Kidney capillary endothelial cell (primary cell): ENCODE measurements at places on chromosomes 16 and 17.

GRCh38 chr17:82065638-82066303 lies at the start of gene DUS1L:
TSS of gene DUS1L (minus strand) at chr17:82065804. CDS start at chr17:82065059, 745 bp downstream.
- peak; percentile 31 for DNase-seq

GRCh38 chr16:4097826-4098240 lies 18.4 kb downstream of the ADCY9 start:
- DNase-seq = no peak

DNA sequence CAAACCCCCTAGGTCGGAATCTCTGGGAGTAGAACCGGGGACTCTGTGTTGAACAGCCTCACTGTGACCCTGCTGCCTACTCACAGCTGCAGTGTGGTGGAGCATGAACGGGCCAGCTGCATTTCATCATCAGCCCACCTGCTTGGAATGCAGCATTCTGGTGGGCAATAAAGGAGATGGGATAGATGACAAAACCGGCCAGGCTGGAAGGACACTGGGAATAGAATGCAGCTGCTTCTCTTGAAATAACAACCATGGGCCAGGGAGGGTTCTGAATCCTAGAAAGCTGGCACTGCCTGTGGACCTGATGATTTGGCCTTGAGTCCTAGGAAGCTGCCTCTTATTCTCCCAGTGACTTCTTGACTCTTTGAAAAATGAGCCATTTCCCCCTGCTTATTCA lies 23.5 kb downstream of the CFAP97D1 start:
- DNase-seq = no peak

DNA sequence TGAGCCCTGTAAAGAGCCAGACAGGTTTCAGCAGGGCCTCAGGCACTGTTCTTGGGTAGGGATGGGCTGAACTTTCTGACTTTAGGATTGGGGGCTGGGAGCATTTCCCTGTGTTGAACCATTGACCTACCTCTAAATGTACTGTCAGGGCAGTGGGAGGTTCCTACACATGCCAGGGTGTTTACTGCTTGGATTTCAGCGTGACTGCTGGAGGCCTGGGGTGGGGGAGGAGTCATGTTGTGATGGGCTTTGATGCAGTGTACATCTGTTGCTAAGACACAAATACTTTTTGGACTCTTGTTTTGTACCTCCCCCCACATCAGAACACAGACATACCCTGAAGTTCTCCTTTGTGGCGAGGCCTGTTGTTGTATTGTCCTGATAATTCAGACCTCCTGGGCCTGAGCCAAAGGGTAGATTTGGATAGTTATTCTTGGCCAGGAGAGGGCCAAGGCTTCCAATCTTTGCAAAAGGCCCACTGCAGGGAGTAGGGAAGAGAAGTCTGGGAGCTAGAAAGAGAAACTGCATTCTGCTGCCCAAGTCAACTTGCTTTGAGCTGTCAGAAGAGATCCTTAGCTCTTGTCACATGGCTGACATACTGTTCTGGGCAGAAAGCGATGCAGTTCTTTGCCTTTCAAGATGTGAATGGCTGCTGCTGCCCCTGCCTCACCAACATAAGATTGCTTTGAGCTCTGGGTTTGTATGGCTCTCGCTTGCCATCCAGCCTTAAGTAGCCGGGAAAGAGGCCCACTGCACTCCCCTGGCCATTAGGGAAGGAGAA lies 3.7 kb downstream of the NFE2L1 start:
- no peak for DNase-seq

- DNase-seq = no peak
Observed at GRCh38 chr17:79911430-79912399, 72.5 kb upstream of the CBX4 start.

- DNase-seq = peak; percentile 41
Observed at GRCh38 chr17:32503251-32504165, 16.7 kb downstream of the CDK5R1 start.

GRCh38 chr17:31492206-31492605 lies 100.7 kb downstream of the RAB11FIP4 start:
- DNase-seq = no peak

- DNase-seq = no peak
Observed at GRCh38 chr16:68715471-68715870, 21.6 kb upstream of the CDH1 start.

- DNase-seq = no peak
Observed at GRCh38 chr17:57665696-57666095, 79.4 kb downstream of the CCDC182 start.

DNA sequence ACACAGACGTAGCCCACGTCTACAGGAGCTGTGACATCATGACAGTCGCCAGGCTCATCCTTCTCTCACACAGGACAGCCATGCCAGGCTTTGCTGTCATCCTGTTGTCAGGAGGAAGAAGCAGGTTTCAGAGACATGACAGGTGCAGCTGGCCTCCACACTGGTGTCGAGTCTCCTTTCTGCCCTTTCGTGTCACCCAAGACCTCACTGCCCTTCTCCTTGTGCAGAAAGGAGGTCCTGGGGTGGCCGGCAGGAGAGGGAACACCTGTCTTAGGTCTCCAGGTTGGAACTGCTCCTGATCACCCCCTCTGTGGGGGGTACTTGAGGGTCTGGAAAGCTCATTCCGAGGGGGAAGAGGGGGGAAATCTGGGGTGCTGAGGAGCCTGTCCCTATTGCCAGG lies 41.6 kb upstream of the IRF8 start:
- no peak for DNase-seq

- peak; percentile 19 for DNase-seq
Observed at GRCh38 chr17:4938688-4939545, 929 bp downstream of the SLC25A11 start.

GRCh38 chr16:75647112-75647491 lies 363 bp downstream of the KARS1 start:
- no peak for DNase-seq

DNA sequence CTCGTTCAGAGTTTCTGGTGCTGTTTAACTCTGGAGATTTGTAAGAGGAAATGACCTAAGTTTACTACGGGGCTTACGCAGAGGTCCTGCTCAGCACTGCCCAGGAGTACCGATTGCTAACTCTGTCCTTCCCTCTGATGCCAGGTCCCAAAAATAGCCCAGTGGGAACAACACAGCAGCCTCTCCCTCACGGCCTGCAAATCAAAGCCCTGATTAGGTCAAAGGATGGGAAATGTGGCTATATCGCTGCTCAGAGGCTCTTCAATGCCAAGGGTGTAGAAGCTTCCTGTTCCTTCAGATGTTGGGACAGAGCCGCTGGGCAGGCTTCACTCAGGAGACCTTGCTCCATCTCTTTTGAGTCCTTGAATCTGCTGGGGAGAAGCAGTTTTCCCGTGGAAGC lies 174.2 kb upstream of the KCNJ16 start:
- peak; percentile 39 for DNase-seq

DNA sequence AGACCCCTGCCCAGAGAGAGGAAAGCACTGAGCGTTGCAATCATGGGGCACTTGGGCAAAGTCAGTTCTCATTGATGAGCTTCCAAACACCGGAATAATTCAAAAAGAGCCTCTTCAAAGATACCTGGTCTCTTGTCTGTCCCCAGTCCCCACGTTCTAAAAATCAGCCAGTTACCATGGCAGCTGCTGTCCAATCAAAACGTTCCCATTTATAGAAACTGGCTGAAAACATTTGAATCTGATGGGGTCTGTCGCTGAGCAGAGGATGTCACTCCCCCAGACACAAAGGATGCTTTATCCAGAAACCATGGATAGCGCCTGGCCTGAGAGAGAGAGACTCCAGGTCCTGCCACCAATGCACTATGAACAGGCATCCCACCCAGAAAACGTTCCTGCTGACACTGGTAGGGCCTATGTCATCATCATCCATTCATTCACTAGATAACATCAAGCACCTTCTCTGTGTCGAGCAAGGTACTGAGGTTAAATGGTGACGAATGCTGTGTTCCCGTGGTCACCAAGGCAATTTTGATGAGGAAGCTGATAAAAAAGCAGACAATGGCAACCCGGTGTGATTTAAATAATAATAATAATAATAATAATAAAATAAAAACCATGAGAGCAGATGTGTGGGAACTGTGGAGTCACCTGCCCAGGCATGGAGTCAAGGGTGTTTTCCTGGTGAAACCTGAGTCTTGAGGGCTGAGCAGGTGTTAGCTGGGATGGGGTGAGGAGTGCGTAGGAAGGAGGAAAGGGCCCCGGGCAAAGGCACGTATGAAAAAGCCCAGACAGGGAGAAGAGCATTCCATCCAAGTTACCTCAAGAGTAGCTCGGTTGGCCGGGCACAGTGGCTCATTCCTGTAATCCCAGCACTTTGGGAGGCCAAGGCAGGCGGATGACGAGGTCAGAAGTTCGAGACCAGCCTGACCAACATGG lies 19.0 kb upstream of the CALB2 start:
- no peak for DNase-seq

DNA sequence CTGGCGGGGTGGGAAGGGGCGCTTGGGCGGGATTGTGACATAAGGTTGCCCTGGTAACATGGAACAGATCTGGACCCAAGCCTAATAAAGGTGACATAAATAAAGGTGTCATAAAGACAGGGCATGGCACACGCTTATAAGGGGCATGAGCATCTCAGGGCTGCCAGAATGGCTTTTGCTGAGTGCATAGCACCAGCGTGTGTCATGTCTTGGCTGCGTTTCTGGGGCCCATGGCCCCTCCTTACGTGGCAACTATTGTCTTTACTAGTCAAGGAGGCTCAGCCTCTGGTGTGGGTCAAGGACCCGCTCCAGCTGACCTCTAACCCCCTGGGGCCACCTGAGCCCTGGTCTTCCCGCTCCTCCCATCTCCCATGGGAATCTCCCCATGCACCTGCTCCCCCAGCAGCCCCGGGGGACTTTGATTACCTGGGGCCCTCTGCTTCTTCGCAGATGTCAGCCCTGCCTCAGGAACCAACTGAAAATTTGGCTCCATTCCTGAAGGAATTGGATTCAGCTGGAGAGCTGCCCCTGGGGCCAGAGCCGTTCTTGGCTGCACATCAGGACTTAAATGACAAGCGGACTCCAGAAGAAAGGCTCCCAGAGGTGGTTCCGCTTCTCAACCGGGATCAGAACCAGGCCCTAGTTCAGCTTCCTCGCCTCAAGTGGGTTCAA lies 13.9 kb downstream of the LRRC37B start:
- no peak for DNase-seq

GRCh38 chr17:55037828-55038227 lies 69.3 kb downstream of the STXBP4 start:
- DNase-seq = no peak

GRCh38 chr17:77556383-77557061 lies 402.0 kb upstream of the TNRC6C start:
- DNase-seq = no peak

- DNase-seq = peak; percentile 80
Observed at GRCh38 chr16:67968400-67969253, at the start of gene SLC12A4. TSS of gene SLC12A4 (minus strand) at chr16:67968637. CDS start at chr16:67968553, 84 bp downstream.

- DNase-seq = no peak
Observed at GRCh38 chr17:70158591-70158990, 10.7 kb upstream of the KCNJ2 start.

DNA sequence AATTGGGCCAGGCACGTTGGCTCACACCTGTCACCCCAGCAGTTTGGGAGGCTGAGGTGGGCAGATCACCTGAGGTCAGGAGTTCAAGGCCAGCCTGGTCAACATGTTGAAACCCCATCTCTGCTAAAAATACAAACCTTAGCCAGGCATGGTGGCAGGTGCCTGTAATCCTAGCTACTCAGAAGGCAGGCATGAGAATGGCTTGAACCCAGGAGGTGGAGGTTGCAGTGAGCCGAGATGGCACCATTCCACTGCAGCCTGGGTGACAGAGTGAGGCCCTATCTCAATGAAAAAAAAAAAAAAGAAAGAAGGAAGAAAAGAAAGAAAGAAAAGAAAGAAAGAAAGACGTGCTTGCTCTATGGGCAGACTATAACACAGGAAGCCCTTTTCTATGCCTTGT lies 84.4 kb downstream of the FOXL1 start:
- DNase-seq = no peak

DNA sequence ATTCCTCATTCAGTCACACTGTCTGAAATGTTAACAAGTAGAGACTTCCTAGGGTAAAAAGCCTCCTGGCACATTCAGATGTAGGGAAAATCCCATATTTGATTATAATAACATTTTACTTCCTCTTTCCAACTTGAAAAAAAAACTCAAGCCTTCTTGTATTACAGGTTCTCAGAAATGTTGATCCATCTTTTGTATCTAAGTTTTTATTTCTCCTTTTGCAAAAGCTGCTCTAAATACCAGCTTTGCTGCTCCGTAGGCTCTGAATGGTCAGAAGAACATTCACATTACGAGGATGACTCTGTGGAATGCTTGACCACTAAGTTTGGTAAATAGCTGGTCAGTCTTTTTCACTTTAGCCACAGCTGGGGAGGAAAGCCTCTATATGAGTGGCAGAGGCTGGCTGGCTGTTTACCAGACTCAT lies 13.2 kb upstream of the HEATR6 start:
- DNase-seq = no peak

DNA sequence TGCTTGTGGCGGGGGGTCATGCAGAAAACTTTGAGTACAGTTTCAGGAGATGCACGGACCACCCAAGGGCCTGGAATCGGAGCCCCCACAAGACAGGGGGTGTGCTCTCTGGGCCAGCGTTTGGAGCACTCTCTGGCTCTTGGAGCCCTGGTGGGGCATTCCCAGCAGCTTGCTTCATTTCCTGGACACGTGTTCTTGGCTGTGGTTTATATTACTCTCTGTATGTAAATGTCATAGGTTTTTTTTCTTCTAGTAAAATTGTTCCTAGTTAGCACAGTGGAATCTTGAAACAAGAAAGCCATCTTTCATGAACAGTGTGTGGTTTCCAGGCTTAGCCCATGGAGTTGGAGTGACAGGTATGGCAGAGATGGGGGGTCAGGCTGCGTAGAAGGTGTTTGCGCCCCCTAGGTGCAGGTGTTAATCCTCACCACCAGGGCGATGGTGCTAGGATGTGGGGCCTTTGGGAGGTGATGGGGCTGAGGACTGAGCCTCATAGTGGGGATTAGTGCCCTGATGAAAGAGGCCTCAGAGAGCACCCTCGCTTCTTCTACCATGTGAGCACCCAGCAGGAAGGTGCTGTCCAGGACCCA lies 79.8 kb downstream of the JPH3 start:
- peak; percentile 41 for DNase-seq

DNA sequence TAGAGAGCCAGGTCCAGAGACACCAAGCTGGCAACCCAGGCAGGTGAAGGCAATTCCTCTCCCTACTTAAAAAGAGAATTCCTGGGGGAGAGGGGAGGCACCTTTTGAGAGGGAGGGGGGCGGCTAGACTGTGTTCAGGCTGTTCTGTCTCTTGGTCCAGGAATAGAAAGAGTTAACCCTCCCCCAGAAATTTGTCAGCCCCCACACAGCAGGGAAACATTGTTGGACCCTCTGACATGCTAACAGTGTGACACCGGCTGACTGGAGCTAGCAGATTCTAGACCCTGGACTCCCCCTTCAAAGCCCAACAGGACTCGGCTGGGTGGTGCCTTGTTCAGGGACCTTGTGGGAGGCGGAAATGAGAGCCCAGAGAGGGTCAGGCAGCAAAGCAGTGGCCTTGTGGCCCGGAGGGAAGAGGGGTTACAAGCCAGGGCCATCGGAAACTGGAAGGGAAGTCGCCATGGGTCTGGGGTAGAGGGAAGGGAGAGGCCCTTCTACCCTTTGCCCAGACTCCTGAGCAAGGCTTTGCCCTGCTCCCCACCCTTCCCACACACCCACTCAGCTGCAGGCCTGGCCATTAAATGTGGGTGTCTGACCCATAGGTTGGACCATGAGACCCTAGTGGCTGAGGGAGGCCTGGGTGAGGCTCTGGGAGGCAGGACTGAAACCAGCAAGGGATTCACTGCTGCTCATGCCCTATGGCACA lies 44.6 kb downstream of the RAI1 start:
- no peak for DNase-seq

GRCh38 chr17:32568705-32569104 lies 81.9 kb downstream of the CDK5R1 start:
- no peak for DNase-seq

- DNase-seq = no peak
Observed at GRCh38 chr17:81013642-81014041, 21.3 kb upstream of the BAIAP2 start.

- no peak for DNase-seq
Observed at GRCh38 chr16:4826526-4826925, 20.6 kb downstream of the GLYR1 start.

GRCh38 chr17:81173762-81174155 lies 7.7 kb upstream of the AATK start:
- no peak for DNase-seq
